Activated CD4-positive, alpha-beta T cell treated with anti-CD3 and anti-CD28 coated beads, Interleukin-2, amount 50 U/mL, for 16 hours (primary cell): ENCODE measurements at places on chromosomes 5 and 9.
A peak's percentile ranks its signal among the peaks of the same experiment; 100 is the strongest.

DNA sequence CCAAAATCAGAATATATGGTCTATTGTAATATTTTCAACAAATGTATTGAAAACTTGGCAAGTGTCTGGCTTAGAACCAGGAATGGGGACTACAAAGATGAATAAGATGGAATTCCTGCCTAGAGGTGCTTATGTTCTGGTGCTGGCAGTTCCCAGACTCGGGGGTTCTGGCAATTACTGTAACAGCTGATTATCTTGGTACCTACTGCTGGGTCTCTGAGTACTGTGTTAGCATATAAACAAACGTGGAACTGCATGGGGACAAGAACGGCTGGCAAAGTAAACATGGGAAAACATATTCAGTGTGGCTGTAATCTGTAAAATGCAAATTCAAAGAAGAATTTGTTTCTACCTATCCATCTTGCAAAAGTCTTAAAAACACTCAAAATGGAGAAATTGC is 89.9 kb downstream of the SLC24A2 start:
- no peak for DNase-seq

DNA sequence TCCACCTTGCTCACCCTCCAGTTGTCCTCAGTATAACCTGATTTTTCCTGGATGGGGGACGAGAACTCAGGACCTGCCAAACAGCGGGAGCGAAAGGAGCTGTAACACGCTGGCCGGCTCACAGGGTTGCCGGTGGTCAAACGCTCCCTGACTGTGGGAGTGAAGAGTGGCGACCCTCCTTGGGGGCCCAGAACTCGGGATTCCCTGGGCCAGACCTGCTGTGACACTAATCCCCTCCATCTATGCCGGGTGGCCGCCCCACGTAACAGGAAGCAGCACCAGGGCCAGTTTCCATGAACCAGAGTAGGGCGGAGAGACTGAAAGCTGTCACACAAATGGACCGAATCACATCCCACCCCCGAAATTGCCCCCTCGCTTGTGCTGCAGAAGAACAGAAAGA is 1809.2 kb upstream of the ACO1 start:
- no peak for DNase-seq

DNA sequence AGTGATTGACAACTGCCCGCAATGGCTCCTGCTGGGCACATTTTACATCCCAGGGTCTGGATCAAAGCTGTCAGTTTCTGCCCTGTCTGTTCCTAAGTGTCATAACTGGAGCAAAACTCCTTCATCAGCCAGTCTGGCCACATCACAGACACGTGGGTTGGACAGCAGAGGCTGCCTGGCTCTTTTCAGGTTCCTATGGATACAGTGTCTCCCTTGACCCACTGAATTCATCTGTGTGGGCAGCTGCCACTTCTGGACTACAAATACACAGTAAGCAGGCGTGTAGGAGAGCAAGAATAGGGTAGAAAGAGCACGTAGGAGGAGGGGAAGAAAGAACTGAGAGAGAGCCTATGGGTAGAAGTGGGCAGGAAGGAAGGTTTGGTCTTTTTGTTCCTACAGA is 238.0 kb downstream of the ENC1 start:
- DNase-seq: no peak

- DNase-seq: no peak
These were observed 4.2 kb upstream of the UGT3A2 start for GRCh38 chr5:36070687-36071571.

GRCh38 chr9:95266649-95267048 is 50.9 kb downstream of the FANCC start:
- peak; percentile 19 for DNase-seq

GRCh38 chr5:14873093-14873492 is 1.5 kb upstream of the ANKH start:
- DNase-seq: no peak
